G401 (cell line): ENCODE measurements at places on chromosomes 2 and 18.
A peak's percentile ranks its signal among the peaks of the same experiment; 100 is the strongest.

DNA sequence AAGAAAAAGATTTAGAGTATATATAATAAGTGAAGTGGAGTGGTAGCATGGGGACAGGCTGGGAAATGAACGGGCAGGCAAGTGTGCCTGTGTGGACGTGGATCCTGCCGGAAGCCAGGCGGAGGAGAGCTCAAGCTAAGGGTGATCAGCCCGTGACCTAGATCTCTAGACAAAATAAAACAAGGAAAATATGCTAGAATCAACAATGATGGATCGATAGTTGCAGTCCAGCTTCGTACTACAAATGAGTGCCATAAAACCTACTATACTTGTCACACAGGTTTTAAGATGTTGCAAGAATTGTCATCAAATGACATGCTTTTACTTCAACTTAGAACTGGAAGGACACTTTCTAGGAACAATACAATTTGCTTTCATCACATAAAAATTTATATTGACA lies 8.5 kb downstream of the EIF2AK2 start:
- no peak for DNase-seq

GRCh38 chr2:7559791-7560190 lies 642.6 kb downstream of the RNF144A start:
- no peak for DNase-seq

DNA sequence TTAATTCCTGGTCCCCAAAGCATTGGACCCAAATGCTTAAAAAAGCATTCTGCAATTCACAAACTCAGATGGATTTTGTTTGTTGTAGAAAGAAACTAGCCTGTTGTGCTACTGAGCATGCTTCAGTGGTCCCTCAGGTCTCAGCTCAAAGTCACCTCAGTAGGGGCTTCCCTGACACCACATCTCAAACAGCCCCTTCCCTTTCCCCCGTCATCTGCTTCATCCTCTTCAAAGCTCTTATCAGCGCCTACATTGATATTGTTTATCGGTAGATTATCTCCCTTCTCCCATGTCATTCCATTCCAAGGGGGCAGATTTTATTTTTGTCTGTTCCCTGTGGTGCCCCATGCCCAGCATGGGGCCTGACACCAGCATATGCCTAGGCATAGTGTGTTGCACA lies 172.9 kb downstream of the CELF4 start:
- no peak for DNase-seq

DNA sequence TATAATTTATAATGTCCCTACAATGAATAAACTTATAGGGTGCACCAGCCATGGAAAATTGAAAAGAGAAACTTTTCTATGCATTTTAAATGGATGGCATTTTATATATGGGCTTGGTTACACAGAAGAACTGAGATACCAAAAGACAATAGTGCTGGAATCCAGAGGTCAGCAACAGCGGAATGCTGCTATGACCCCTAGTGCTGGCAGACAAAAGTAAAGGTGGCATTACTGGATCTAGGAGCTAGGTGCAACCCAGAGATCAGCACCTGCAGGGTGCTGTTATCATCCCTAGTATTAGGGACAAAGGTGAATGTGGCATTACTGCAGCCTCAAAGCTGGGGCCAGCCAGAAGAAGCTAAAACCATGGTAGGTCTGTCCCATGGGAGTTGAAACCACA lies 392.7 kb upstream of the ST6GAL2 start:
- DNase-seq: no peak

DNA sequence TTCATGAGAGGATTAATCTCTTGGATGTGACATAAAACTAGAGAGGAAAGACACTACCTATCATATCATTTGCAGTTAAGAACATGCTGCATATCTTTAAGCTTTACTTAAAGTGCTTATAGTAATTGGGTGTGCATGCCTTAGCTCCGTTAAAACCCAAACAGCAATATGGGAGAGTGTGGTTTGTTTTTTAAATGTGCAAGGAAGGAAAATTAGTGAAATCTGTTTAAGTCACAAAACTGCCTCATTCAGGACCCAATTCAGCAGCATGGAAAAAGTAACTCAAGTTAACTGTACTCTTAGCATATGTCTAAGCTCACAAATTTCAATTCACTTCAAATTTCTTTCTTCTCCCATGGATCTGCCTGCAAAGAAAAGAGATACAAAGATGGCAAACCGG lies 182.2 kb downstream of the ARHGAP15 start:
- no peak for DNase-seq

- no peak for DNase-seq
Measured at GRCh38 chr2:227388537-227389011, 825 bp upstream of the SCYGR1 start.

DNA sequence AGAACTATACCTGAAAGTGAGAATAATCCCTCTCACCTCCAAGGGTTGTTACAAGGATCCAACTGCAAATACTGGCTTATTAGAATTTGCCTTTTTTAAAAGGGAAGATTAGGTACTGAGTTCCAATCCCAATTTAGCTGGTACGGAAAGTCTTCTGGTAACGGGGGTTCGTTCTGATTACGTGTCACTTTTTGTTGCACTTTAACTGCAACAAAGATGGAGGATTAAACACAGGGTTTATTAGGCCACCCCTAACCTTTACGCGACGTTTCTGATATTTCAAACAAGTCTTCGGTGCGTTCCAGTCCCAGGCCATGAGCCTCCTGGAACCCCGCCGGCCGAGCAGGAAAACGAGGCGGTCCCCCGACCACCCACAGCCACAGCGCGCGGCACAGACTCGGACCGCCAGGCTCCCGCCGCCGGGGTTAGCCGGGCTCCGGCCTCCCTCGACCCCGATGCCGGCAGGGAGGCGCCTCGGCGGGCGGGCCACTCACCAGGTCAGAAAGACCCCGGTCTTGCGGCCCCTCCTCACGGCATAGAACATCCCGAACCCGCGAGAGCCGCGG lies 411 bp downstream of the RNASEH1 start:
- DNase-seq: no peak

GRCh38 chr2:69177785-69178636 lies 165.0 kb downstream of the ANTXR1 start:
- no peak for DNase-seq

DNA sequence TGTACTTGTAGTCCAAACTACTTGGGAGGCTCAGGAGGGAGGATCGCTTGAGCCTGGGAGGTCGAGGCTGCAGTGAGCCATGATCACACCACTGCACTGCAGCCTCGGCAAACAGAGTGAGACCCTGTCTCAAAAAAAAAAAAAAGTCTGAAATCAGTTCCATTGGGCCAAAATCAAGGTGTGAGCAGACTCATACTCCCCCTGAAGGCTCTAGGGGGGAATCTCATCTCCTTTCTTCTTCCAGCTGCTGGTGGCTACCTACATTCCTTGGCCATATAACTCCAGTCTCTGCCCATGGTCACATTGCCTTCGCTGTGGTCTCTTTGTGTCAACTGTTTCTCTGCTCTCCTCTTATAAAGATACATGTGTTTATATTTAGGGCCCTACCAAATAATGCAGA lies 234.0 kb downstream of the LRRTM1 start:
- no peak for DNase-seq

GRCh38 chr2:148967578-148967977 lies 70.9 kb upstream of the LYPD6B start:
- DNase-seq: peak; percentile 72

DNA sequence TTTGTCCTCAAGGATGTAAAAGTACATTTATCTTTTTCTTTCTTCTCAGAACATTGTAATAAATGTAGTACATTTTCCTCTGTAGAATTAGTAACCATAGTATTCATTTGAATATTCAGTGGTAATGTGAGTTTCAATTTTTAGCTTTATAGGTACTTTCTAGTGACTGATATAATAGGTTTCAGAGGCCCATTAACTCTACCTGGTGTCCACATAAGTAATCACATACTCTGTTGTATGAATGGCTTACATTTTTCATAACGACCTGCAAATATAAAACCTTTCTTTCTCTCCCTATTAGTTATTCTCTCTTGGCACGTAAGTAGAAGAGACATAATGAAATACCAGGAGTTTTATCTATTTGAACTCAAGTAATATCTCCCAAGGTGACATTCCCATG lies 1017.6 kb downstream of the DPP10 start:
- no peak for DNase-seq

GRCh38 chr2:237083026-237083425 lies 2.7 kb upstream of the COPS8 start:
- no peak for DNase-seq

DNA sequence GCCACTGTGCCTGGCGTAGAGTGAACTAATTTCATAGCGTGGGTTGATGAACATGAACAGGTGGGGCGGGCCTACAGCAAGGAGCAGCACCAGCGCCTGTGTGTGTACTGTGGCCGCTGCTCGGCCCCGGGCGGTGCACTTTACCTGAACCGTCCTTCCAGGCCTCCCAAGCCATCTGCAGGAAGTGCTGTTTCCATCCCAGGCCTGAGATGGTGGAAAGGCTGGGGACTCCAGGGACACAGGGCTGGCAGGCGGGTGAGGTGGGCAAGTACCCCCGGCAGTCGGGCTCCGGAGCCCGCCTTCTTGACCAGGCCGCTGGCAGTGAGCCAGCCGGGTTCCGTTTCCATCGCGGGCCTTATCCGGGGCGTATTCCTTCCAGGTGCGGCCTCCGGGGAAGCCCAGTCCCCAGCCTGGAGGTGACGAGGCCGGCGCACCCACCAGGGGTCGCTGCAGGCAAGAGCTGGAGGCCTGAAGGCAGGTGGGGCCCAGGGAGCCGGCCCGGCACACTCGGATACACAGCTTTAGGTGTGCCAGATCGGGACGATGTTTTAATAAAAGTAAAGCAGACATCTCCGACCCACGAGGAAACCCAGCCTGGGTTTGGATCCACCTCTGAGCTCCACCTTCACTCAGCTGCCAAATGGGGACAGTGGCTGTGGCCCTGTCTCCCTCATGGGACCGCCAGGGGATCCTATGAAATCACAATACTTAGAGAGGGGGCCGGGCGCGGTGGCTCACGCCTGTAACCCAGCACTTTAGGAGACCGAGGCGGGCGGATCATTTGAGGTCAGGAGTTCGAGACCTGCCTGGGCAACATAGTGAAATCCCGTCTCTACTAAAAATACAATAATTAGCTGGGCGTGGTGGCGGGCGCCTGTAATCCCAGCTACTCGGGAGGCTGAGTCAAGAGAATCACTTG lies 22.7 kb upstream of the PDIA6 start:
- peak; percentile 29 for DNase-seq

DNA sequence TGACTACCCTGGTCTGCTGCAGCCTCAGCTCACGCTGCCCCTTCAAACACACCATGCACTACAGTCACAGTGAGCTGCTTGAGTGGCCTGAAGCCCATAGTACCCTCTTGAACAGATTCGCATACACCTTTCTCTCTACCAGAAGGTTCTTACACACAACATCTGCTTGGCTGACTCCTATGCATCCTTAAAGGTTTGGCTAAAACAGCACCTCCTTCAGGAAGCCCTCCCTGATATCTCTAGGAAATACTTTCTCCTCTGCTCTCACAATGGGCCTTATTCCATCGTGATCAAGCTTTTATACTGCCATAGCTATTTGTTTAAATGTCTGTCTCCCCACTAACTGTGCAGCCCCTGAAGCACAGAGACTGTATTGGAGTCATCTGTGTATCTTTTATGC lies 31.5 kb downstream of the TGFBRAP1 start:
- no peak for DNase-seq

DNA sequence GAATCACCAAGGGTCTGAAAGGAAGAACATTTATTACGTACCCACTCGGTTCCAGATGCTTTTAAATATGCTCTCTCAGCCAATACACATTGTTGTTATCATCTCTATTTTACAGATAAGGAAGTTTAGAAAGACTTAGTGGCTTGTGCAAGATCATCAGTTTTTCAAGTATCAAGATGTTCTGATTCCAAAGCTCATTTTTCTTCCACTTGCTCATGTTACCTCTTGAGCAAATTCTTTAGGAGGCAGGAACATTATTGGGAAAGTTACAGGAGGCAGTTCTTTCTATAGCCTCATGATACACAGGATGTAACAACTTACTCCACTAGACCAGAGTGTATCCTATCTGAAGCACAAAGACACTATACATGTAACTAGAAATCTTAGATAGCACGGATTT lies 65.0 kb upstream of the MMADHC start:
- DNase-seq: no peak

- peak; percentile 54 for DNase-seq
Measured at GRCh38 chr2:134539981-134540380, 178.8 kb downstream of the TMEM163 start.

DNA sequence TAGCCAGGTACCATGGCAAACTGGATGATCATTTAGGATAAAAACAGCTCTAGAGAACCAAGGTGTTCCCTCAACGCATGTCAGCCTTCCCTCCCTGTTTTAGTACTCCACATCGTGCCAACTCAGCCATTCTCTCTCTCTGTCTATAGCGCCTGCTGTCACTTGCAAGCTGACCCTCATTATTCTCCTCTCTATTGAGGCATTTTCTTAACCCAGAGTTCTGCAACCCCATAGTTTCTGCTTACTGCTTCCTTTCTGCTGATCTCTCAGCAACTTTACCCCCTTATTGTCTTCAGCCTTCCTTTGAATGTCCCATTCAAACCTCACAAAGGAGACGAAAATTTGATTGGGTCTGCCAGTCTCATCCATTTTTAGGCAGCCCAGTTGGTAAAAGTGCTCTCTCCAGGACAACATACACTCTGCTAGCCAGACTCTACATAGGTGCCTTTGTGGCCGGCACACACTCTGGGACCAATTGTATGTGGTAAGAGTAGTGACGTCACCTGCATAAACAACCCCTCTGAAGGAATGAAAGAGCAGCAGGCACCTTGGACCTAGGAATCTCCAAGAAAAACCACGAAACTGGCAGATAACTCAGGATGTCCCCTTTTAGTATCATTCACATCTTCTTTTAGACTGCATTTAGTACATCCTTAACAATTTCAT lies 367.2 kb upstream of the KCNH7 start:
- no peak for DNase-seq

GRCh38 chr18:5600378-5601071 lies 56.7 kb upstream of the EPB41L3 start:
- DNase-seq: peak; percentile 74

DNA sequence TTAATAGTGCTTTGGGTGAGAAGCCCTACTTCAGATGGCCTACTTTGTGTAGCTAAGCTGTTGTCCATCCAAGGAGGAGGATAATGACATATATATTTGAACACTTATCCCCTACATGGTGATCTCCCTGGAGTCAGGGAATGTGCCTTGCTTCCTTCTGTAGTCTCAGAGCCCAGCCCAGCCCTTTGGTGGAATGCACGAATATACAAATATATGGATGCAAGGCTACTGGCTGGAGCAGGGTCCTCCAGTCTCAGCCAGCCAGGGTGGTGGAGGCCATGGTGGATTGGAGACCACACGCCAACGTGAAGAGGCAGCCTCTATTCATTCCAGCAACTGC lies 150.6 kb upstream of the RIOK3 start:
- no peak for DNase-seq

GRCh38 chr2:143955401-143956065 lies 564.4 kb downstream of the ZEB2 start:
- DNase-seq: no peak

DNA sequence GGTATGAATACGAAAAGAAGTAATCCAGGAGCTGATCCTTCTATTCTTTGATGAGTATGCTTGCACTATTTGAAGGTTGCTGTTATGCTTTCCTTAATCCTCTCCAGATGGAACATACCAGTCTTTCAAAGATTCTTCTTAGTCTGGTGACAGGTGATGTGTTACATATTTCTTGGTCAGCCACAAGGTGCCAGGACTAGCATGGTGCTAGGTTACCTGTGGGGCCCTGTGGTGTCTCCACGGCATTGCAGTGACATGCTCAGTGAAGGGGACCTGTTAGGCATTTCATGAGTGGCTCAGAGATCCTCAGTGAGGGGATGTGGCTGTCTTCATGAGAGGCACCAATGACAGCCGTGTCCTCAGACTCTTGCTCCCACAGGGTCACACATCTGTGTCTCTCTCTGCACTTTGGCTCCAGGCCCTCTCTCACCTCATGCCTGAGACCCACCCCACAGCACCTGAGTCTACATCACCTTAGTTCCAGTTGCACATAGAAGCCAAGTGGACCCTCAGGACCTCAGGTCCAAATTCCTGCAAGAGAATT lies 13.1 kb upstream of the RAB31 start:
- DNase-seq: no peak
